ENCODE measurements at places on chromosomes 7 and 10.

DNA sequence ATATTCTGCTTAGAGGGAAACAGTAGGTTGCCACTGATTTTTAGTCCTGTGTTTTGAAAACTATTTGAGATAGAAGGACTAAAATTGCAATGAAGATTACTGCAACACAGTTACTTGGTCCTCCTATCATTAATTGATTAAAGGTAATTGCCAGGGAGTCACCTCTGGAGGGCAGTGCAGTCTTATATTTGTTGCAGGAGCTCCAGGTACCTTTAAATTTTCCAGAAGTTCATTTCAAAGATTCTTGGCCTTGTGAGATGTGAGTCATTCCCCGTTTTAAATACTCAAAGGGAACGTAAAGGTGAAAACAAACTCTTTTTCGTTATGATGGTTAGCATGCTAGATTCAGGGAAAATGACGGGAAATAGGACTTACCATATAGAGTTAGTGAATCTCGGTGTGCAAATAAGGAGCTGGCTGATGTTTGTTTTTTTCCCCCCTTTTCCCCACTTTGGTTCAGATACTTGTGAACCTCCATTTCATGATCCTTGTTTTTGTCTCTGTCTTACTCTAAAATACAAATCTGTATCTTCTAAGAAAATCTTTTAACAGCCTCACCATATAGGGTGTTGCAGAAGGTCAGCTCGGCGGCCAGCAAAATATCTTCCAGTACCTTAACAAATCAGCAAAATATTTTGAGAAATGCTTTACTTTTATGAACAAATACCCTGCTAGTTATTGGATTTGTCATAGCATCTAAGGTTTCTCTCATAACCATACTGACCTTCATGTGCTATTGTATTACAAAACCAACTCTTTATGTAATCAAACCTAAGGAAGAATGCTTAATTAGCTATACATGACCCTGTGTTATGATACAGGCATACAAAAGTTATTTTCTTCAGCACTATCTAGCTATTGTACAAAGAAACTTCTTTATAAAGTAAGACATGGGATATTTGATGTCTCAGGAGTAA is 143.0 kb upstream of the HDAC9 start:
- DNase-seq, result no peak

GRCh38 chr7:88442413-88442812 is 135.7 kb upstream of the STEAP4 start:
- no peak for DNase-seq

GRCh38 chr7:68119411-68119810 is 1122.8 kb downstream of the TYW1 start:
- DNase-seq, result no peak

- DNase-seq, result no peak
Observed at GRCh38 chr7:22657479-22657878, 69.5 kb upstream of the IL6 start.

- DNase-seq, result no peak
Observed at GRCh38 chr7:103336761-103337160, 7.8 kb downstream of the DNAJC2 start.

GRCh38 chr7:2409745-2410414 is 6.5 kb downstream of the CHST12 start:
- no peak for DNase-seq

DNA sequence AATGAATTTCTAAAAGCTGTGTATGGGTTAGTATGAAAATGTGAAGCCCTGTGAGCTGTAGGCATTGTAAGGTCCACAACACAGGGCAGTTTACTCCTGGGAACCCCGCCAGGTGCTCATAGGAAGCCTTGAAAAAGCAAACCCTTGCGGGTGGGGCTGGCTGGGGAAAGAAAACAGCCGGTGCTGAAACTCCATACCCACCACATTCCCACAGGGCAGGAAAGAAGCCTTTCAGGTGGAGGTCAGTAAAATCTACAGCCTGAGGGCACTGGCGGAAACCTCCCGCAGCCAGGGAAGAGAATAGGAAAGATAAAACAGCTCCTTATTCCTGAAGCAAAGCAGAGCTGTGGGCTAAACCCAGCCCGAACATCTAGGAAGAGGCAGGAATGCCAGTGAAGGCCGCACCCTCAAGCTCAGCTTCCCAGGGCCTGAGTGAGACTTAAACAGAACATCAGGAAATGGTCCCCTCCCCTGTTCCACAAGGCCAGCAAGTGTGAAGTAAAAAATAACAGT is 34.7 kb downstream of the PODXL start:
- no peak for DNase-seq

- no peak for DNase-seq
Observed at GRCh38 chr10:73779539-73780197, 2.2 kb upstream of the CHCHD1 start.

DNA sequence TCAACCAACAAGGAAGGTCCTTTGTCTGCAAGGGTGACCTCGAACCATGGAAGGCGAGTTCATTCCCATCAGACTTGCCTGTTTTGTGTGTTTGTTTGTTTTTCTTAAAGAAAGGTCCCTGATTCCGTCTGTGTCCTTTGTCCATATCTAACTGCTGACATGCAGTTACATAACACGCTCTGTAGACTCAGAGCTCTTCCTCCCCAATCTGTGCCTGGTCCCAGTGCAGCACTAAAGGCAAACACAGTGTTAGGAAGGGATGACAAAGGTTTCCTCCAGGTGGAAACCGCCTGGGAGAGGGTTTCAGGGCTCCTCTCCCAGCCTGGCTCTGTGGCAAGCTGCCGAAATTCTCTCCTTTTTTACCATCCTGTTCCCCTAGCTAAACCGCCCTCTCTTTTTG is 13.4 kb downstream of the JCAD start:
- DNase-seq, result no peak

- no peak for DNase-seq
Observed at GRCh38 chr10:119399466-119399865, 143.1 kb downstream of the RGS10 start.

DNA sequence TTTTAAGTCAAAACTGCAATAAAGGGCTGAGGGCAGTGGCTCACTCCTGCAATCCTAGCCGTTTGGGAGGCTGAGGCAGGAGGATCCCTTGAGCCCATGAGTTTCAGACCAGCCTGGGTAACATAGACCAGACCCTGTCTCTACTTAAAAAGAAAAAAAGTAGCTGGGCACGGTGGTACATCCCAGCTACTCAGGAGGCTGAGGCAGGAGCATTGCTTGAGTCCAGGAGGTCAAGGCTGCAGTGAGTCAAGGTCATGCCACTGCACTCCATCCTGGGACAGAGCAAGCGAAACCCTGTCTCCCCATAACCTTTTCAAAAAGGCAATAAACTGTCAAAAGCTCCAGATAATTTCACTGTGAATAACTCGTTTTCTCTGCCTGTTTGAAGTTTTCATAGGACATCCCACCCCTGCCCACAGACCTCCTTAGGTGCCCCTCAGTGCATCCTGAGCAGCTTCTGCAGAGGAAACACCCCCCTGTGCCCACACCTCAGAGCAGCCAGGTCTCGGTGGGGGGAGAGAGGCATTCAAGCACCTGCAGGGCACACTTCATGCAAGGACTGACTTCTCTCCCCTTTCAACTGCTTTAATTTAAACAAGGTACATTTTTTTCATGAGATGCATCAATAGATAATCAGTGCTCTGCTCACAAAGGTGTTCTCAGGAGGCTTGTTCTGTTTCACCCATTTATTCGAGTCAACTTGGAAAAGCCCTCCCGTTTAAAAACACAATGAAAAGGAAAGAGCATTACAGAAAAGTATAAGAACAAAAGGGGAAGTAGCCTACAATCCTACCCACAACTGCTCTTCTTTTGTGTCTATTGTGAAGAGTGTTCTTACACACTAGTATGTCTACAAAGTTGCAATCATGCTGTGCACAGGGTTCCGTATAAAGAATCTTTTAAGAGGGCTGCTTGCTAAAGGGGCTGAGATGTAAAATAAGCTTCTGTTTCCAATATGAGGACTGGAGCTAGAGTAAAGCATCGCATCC is 104.9 kb downstream of the KMT2E start:
- DNase-seq, result no peak

GRCh38 chr7:129827467-129827990 is 125.2 kb downstream of the UBE2H start:
- no peak for DNase-seq

Data from stimulated activated CD4-positive, alpha-beta T cell treated with anti-CD3 and anti-CD28 coated beads, Interleukin-4, amount 100 ng/mL, for 48 hours (primary cell).